A172 (cell line): ENCODE measurements at places on chromosomes 3 and 15.

GRCh38 chr3:13673207-13673606 is 124.3 kb downstream of the FBLN2 start:
- no peak for DNase-seq

DNA sequence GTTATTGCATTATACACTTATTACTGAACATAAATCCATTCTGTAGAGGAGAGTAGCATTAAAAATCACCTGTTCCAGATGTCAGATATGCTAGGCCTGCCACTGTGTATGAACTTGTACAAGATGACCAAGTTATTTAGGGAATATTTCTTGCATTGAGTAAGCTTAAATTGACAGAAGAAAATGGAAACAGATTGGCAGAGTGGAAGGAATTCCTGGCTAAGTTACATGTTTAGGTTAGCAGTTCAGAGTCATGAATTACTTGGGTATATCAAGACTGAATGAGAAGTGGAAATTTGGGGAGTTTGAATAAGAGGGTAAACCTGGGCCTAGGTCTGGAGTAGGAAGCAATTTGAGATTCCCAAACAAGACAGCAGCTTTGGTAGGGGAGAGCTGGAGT is 44.6 kb downstream of the ARHGAP31 start:
- no peak for DNase-seq

DNA sequence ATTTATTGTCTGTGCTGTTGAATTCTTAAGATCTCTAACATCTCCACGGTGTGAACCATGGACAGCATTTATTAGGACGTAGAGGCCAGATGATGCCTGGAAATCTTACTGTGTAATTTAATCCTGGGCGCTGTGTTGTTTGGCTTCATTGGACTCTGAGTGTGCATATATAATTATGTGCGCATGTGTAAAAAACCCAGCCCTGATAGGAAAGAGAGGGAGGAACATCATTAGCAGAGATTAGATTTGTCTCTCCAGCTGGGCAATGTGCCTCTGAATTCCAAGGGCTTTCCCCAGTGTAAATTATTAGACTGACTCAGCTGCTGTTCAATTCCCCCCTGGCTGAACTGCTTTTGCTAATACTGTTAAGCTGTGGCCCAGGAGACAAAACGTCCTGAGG is 39.6 kb downstream of the MAP3K13 start:
- no peak for DNase-seq

GRCh38 chr3:43499256-43499655 is 122.6 kb downstream of the ANO10 start:
- DNase-seq: no peak
